ENCODE measurements at places on chromosomes 5 and 9.

DNA sequence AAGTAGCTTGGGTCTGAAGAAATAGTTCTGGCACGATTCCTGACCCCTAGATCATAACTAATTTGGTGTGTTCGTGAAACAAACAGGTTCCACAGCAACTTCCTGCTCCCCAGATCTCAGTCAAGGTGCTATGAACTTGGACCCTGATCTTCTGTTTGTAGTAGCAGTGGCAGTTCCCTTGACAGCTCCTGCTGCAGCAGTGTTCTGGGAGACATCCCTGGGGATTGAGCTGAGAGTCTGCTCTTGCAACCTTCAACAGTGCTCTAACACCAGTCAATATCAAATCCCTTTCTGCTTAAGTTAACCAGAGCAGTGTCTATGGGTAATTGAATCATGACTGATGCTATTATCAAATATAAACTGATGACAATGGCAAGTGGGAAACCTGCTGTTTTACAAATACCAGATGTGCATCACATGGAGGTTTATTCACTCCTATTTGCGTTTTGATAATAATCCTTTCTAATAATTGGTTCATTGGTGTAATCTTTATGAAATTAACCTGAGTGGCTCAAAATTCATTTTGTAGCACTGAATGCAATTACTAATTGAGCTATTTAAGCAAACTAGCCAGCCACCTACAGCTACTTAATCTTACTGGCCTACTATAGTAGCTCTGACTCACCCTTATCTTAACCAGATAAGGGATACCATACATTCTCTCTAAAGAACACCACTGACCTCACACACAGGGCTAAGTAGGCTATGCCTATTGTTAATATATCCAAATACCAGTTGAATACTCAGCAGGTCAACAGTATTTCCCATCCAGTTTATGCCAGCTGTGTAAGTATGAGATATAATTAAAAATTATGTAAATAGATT lies 21.9 kb downstream of the KDM4C start:
- DNase-seq: peak; percentile 39

GRCh38 chr5:144333336-144333920 lies 162.8 kb downstream of the KCTD16 start:
- DNase-seq: no peak

DNA sequence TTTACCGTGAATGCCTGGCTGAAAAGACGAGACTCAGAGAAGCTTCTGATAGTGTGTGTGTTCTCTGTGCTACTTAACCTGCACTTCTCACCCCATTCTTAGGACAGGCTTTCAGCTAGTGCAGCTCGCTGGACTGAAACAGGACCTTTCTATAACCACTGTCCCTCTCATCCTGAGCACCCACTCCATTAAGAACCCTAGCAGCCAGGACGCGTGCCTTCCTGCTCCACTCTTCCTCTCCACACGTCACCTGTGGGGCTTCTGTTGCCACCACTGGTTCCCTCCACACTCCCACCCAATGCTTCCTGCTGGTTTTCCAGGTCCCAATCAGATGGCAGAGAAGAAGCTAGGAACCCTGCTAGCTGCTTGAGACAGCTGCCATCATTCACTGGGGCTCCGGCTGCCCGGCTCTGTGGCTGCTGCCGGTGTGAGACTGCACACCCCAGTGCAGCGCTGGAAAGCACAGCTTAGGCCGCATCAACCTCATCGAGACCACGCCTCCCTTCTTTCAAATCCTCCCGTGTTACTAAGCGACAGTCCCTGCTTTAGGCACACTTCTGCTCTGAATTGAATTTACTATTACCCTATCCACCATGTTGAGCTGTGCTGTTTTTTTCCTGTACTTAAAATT lies 44.0 kb downstream of the RNF130 start:
- no peak for DNase-seq

DNA sequence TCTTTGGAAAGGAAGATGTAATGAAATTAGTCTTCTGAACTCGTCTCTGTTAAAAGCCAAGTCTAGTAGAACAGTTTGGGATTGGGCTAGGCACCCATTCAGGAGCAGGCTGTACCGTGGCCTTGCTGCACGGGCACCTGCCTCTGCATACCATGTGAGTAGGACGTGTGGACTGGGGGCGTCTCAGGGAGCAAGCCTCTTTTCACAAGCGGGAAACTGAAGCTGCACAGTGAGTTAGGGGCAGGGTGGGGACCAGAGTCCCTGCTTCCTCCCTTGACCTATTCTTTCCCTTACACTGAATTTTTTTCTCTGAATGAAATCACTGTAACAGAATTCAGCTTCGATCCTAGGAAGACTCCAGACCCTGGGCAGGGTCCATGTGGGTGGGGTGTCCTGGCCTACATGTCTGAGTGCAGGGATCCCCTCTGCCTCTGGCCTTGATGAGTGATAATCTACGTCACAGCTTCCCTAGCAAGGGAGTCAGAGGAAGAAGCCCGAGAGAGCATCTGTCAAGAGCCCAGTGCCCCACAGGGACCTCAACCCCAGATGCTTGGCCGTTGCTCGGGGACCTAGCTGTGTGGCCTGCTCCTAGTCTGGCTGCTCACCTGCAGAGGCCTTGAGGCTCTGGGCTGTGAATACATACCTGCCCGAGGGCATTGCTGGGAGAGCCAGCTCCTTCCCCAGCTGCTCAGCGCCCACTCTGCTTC lies 15.1 kb downstream of the PHF2 start:
- DNase-seq: no peak

- DNase-seq: peak; percentile 96
Measured at GRCh38 chr5:156359476-156359875, 32.5 kb downstream of the SGCD start.

All from fibroblast of skin of right biceps (primary cell).